ENCODE measurements at places on chromosomes 4 and X.

- no peak for DNase-seq
These were observed 8.7 kb upstream of the CXCL3 start for GRCh38 chr4:74047152-74047551.

- DNase-seq = no peak
These were observed 52.9 kb downstream of the SUPT20HL2 start for GRCh38 chrX:24260842-24261550.

- DNase-seq = no peak
These were observed 46.2 kb downstream of the GPC4 start for GRCh38 chrX:133369065-133369464.

DNA sequence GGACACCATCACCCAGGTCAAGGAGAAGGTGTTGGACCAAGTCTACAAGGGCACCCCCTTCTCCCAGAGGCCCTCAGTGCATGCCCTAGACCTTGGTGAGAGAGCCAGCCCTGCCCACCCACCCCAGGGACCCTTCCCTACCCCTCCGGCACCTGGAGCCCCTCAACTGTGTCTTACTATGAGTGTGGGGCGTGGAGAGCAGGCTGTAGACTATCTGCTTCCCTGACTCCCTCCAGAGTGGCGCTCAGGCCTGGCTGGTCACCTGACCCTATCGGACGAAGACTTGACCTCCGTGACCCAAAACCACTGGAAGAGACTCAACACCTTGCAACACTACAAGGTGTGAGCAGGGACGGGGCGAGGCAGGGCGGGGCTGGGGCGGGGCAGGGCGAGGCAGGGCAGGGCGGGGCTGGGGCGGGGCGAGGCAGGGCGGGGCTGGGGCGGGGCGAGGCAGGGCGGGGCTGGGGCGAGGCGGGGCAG is 4.7 kb upstream of the SRPK3 start:
- no peak for DNase-seq

GRCh38 chr4:86587381-86588140 is 6.6 kb upstream of the PTPN13 start:
- DNase-seq = no peak

DNA sequence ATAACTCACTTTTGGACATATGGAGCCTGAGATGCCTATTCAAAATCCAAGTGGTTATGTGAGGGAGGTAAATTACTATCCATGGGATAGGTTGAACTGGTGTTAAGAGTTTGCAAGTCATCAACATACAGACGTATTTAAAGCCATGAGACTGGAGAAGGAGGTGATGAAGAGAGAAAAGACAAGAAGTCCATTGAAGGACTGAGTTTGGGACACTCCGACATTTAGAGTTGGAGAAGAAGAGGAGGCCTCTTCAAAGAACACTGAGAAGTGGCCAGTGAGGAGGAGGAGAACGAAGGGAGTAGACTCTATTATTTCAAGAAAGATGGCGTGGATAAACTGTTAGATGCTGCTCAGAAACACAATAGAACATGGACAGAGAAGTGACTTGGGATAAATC is at the start of gene CNGA2:
TSS of gene CNGA2 (plus strand) at position 301 of the 400 bp plus-strand sequence. CDS start 3,738 bp downstream, outside the sequence.
- DNase-seq = no peak

GRCh38 chrX:7689791-7690412 is 153.1 kb upstream of the VCX start:
- no peak for DNase-seq

DNA sequence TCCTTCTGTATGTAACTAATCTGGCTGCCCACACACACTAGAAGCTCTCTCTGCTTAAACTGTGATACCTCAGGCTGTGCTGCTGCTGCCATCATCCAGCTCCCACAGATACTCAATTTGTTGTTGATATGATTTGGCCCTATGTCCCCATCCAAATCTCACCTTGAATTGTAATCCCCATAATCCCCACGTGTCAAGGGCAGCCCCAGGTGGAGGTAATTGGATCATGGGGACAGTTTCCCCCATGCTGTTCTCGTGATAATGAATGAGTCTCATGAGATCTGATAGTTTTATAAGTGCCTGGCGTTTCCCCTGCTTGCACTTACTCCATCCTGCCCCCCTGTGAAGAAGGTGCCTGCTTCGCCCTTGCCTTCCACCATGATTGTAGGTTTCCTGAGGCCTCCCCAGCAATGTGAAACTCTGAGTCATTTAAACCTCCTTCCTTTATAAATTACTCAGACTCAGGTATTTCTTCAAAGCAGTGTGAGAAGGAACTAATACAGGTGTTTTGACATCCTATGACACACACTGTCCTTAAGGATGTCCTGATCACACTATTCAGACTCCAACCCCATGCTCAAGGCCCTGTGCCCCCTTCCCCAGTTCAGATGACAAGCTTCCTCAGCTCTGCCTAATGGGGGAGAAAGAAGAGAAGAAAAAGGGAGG is 2.9 kb upstream of the ATOH1 start:
- no peak for DNase-seq

GRCh38 chr4:167428156-167428555 is 193.9 kb upstream of the SPOCK3 start:
- no peak for DNase-seq

DNA sequence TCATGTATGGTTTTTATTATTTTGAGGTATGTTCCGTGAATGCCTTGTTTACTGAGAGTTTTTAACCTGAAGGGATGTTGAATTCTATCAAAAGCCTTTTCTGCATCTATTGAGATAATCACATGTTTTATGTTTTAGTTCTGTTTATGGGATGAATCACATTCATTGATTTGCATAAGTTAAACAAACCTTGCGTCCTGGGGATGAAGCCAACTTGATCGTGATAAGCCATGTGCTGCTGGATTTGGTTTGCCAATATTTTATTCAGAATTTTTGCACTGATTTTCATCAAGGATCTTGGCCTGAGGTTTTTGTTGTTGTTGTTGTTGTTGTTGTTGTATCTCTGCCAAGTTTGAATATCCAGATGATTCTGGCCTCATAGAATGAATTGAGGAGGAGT is 43.8 kb downstream of the CDX4 start:
- no peak for DNase-seq

DNA sequence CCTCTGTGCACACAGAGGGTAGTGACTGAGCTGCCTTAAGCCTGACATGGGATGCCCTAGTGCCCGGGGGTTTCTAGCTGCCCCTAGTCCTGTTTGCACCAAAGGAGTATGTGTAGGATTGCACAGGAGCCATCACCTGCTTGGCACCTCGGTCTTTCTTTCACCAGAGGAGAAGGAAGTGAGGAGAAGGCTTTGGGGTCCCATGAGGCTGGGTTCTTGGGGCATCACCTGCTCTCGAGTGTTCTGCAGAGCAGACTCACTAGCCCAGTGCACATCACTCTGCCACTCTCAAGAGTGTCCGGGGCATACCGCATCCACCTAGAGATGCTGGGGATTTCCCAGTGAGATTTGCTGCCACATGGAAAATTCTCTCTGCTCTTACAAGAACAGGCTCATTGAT is 40.5 kb upstream of the GPR78 start:
- no peak for DNase-seq

GRCh38 chr4:8403173-8403753 is 37.3 kb downstream of the ACOX3 start:
- DNase-seq = peak; percentile 82

DNA sequence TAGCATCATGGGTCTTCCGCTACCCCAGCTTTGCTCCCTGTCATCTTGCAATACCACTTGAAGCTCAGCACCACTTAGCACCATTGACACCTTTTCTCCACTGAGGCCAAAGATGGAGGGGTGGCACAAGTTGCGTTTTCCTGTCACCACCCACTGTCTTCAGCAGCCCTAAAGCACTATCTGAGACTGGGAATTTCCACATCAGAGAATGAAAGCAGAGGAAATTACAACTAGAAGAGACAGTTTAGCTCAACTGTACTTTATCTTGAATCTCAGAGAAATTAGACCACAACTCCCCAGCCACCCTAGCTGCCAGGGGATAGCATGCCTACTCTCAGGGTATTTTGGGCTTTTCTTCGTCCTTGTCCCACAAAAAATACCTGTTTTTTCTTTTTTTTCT is 111.0 kb downstream of the DDIT4L start:
- no peak for DNase-seq

DNA sequence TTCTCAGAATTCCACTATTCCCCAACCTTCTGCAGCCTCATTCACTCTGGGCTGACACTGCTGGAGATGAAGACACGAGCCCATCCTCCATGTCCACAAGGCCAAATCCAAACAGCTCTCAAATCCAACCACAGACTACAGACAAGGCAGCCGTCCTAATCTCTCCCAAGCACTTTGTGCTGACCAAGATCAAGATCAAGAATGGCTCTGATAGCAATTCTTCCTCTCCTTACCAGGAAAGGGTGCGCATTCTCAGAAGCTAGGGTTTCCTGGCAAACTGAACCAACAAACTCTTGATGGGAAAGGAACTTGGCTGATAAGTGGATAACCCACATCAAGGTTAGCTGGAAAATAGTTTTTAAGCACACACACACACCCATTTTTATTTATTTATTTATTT is 26.5 kb downstream of the RELL1 start:
- no peak for DNase-seq

DNA sequence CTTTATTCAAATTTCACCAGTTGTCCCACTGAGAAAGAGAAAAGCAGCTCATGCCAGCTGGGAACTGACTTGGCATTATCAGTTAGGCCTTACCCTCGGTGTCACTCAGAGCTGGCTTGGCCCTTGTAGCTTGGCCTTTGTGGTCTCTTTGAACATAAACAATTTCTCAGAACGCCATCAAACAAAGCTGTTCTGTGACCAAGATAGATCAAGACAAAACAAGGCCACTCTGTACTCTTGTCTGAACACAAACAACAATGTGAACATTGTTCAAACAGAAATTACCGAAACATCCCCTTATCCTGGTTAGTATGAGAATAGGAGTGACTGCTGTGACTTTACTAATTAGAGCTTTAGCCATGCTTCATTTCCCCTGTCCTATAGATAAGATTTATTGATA is 57.2 kb downstream of the DIPK2B start:
- no peak for DNase-seq

DNA sequence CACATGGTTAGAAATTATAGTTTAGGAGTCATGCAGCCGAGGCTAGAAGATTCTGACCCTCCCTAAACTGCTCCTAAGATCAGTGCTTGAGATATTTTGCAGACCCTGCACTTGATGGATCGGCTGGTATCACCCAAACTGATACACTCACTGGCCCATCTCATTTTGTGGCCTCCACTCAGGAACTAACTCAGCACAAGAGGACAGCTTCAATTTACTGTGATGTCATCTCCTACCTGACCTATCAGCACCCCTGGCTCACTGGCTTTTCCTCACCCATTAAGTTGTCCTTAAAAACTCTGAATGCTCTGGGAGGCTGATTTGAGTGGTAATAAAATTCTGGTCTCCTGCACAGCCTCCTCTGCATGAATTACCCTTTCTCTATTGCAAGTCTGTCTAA is 450.9 kb downstream of the PCDH10 start:
- no peak for DNase-seq

Measured in activated effector memory CD4-positive, alpha-beta T cell treated with anti-CD3 and anti-CD28 coated beads, Interleukin-2, amount 50 U/mL, for 16 hours (primary cell).